ENCODE measurements at places on chromosomes 13 and 19.

GRCh38 chr13:93499991-93500390 lies 273.4 kb downstream of the GPC6 start:
- DNase-seq, result no peak

DNA sequence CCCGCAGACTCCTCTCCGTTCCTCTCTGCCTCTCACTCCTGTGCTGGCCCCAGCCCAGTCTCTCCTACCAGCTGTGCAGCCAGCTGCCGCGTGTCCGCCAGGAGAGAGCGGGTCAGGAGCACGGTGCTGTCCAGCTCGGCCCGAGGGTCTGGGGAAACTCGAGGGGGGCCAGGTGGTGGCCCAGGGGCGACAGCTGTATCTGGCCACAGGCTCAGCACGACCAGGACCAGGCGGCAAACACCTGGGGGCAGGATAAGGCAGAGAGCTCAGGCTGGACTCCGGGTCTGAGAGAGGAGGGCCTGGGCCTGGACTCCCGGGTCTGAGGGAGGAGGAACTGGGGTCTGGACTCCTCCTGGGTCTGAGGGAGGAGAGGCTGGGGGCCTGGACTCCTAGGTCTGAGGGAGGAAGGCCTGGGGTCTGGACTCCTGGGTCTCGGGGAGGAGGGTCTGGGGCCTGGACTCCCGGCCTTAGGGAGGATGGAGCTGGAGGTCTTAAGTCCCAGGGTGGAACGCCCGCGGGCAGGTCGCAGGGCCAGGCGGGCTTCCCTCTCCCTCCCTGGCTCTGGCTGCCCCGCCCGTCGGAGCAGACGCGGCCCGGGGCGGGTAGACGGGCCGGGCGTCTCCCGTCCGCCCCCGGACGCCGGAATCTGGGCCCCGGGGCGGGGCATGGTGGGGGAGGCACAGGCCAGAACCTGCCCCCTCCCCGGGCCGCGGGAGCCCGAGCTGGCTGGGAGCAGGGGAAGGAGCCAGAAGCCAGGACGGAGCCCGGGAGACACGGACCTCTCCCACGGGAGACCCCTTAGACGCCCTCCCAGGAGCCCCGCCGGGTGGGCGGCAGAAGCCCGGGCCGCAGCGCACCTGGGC lies 1.3 kb downstream of the IL11 start:
- DNase-seq, result no peak

DNA sequence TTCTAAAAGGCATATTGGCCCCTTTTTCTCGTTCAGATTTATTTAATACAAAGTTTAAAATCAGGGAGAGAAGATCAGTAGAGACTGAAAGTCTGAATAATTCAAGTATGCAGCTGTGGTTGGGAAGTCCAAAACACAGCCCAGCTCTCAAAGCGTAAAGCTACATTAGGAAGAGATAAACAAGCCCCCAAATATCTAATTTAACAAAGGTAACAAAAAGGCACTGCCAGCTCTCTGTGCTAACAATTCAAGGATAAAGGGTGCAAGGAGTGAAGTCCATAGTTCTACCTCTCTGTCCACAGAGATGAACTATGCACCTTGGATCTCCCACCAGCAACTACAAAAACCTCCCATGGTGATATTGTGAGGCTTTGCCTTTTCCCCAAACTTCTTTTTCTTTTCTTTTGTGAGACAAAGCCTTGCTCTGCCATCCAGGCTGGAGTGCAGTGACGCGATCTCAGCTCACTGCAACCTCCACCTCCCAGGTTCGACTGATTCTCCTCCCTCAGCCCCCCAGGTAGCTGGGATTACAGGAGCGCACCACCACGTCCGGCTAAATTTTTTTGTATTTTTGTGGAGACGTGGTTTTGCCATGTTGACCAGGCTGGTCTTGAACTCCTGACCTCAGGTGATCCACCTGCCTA lies 104.4 kb downstream of the LHFPL6 start:
- no peak for DNase-seq

- no peak for DNase-seq
Observed at GRCh38 chr13:76594435-76594834, 291.8 kb downstream of the KCTD12 start.

- no peak for DNase-seq
Observed at GRCh38 chr13:25291691-25292090, 4.4 kb upstream of the MTMR6 start.
